ENCODE measurements at places on chromosomes 5 and 9. TPM values are rescaled to one million over a fixed set of nuclear protein-coding genes. Genes with fewer than 3 reads are reported as not detected.

The LMX1B gene
- 2.6 TPM for total RNA-seq

The BARX1 gene
- total RNA-seq: 81.2 TPM

The SPINK7 gene
- not detected for total RNA-seq

DNA sequence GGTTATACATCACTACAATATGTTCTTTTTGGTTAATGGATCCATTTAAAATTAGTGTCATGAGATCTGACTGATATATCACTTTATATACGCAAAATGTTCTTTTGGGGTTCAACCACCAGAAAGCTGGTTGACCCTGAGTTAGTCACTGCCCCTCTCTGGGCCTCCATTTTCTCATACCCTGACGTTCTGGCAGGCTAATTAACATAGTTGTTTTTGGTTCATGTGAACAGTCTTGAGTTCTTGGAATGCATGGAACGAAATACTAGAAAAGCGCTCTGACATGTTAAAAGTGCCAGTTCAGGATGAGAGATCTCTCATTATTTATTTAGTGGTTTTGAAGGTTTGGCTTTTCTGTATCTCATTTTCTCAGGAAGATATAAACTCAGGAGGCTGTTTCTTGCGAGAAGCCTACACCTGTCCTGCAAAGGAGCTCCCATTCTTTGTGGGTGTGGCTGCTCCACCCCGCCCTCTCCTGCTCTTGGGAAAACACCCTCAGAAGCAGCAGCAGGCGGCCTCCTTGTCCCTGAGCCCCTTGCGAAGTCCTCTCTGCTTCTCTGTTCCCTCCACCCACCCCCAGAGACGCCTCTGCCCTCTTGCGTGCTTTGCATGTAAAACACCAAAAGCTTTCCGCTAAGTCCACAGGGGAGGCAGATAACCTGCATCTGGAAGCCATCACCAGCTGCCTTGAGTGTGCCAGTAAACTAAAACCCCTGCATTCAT is 302.4 kb upstream of the PANK3 start:
- DNase-seq: no peak

Data from Panc1 (cell line).